Upper lobe of left lung (tissue), 6 donors: ENCODE measurements at places on chromosomes 13 and 19. TPM values are rescaled to one million over a fixed set of nuclear protein-coding genes. Genes with fewer than 3 reads are reported as not detected.

The OR7G3 gene
- not detected for total RNA-seq

The BIVM gene
- 23.6 TPM for total RNA-seq

DNA sequence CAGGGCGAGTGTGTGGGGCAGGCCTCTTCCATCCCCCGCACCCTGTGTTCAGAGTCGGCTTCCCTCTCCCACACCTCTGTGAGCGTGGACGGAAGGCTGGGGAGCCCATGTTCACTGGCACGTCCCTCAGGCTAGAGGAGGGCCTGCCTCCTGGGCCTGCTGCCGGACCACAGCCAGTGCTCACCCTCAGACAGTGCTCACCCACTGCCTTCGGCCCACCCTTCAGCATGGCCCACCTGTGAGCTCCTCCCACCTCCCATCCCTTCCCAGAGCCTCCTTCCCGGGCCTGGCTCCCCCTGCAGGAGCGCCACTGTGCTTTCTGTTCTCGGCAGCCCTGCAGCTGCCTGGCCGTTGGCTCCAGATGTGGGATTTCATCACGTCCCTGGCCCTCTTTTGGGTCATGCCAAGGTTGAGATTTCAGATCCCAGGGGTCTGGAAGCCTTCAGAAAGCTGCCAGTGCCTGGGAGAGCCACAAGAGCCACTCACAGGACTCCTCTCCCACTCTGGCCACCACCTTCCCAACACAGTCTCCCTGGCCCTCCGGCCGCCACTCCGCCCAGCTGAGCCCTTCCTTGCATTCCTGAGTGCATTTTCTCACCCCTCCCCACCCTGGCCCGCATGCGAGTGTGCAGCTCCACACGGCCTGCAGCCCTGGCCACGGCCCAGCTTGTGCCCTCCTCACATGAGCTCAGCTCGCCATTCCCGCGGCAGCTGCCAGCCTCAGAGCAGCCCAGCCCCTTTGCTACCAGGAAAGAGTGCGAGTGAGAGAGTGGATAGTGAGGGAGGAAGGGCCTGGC is 25.3 kb downstream of the CAPN12 start:
- H3K27ac ChIP-seq: peak overlapping the region; percentile 78
- H3K27me3 ChIP-seq: no peaks in the 10 kb centered on the region
- no peak for DNase-seq
- H3K4me3 ChIP-seq: no peak overlapping the region

GRCh38 chr13:42046448-42046847 is 2.0 kb upstream of the DGKH start:
- H3K36me3 ChIP-seq: no peaks in the 10 kb centered on the region
- peaks cover 18% of the 10 kb centered on the region for H3K4me1 ChIP-seq
- H3K27ac ChIP-seq: no peak overlapping the region
- no peak for DNase-seq
- H3K4me3 ChIP-seq: no peak overlapping the region
